Stimulated activated CD4-positive, alpha-beta T cell treated with anti-CD3 and anti-CD28 coated beads, TNF-alpha, amount 100 ng/mL, for 48 hours (primary cell): ENCODE measurements at places on chromosomes 2 and 18.

DNA sequence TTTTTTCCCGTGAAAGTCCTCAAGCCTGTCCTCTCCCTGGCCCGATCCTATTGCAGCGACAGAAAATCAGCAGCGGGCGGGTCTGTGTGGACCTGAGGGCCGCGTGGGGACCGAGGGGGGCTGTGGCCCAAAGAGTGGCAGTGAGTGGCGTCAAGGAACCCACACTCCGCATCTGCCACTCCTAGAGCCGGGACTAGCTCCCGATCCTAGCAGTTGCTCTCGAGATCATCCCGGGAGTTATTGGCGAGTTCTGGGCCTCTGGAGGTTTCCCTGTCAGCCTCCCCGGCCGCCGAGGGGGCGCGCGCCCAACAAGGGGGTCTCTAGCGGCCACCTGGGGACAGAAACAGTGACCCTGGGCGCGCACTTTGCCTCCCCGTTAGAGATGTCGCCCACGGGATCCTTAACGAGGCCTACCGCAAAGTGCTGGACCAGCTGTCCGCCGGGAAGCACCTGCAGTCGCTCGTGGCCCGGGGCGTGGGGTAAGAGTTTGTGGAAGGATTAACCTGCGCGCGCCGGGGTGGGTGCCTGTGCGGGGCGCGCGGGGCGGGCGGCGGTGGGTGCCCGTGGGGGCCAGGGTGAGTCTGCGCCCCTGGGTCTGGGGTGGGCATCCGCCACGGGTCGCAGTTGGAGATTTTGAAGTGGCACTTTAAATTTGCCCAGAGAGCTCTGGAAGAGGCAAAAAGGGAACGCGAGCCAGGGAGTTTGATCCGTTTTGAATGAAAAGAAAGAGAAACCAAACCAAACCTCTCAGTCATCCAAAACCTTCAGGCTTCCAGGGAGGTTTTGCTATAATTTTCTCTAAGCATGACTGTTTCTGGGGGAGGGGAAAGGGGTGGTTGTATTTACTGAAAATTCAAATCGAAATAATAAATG is 3.5 kb downstream of the ADCYAP1 start:
- DNase-seq, result no peak

DNA sequence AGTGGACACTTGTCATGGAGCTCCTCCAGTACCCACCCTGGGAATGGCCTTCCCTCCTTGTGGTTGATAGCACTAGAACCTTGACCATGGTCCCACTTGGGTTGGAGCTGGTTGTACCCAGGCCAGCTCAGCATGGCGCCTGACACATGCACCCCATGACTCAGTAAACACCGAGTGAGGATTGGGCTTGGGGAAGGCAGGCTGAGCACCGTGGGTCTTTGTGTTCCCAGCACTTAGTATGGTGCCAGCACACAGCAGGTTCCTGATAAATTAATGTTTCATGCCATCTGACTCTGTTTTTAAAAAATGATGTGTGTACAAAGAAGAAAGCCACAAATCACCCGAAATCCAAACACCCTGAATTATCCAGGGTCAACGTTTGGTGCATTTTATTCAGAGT is 69.8 kb downstream of the CIB4 start:
- no peak for DNase-seq

GRCh38 chr18:44850001-44850400 is 169.3 kb downstream of the SETBP1 start:
- no peak for DNase-seq

DNA sequence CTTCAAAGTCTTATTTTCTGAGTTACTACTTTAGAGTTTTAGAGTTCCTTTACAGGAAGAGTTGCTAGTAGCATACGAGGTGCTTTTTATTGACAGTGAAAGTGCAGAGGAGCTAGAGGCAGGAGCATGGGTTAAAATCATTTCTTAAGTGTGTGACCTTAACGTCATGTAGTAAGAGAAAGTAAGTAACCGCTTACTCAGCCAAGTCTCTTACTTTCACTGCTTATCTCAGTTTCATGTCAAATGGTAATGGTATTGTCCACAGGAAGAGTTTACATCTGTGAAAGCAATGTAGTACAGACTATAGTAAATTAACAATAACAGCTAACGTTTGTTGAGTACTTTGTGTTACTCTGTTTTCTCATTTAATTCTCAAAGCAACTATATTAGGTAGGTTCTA is 12.6 kb downstream of the NDUFAF7 start:
- DNase-seq, result no peak

GRCh38 chr2:137969418-137969765 is 5.1 kb downstream of the HNMT start:
- DNase-seq, result no peak

DNA sequence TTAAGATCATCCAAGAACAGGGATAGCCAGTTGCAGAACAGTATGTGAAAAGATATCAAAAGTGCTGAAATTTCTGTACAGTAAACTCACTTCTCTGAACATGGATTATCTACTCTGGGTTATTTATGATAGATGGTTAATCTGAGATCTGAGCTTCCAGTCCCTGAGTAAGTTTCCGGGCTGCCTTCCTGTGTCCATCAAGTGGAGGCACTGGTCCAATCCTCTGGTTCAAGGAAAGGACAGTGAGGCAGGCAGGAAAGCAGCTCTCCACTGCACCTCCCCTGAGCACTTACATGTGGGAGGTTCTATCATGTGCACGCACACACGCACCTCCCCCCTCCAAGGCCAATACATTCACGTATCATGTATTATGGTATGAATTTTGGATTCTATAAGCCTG is 32.5 kb downstream of the GPR45 start:
- DNase-seq, result no peak

DNA sequence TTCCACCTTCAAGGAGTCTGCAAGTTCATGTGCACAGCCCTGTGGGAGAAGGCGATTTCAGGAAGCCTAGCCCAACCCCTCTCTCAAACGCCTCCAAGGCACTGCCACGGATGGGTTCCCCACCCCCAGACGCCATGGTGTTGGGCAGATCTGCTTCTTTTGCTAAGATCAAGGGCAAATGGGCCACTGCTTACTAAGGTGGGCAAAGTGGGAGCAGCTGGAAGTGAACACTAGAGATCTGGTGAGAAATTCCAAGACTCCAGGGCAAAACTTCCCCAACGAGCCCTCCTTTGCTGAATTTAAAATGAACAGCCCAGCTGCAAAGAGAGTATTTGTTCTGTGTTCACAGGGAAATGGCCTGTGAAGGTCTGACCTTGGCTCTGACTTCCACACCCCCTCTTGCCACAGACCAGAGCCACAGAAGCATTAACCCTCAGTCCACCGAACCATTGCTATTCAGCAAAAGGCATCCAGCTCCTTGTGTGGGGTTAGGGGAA is 45.1 kb upstream of the ZBTB7C start:
- no peak for DNase-seq

DNA sequence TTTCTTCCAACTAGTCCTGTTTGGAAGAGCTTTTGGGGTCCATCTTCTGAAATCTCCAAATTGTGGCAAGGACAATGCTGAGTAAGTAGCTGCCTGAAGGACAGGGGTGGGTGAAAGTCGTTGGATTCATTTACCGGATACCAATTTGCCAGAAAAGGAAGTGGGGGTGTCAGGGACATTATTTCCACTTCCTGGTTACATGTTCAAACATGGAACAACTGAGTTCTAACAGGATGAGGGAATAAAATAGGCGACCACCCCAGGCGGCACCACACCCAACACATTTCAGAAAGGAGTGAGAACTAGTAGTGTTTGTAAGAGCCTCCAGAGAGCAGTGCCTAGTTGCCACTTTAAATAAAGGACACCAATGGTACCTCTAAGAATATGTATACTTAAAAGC is 158.6 kb upstream of the SERTAD2 start:
- DNase-seq, result no peak

DNA sequence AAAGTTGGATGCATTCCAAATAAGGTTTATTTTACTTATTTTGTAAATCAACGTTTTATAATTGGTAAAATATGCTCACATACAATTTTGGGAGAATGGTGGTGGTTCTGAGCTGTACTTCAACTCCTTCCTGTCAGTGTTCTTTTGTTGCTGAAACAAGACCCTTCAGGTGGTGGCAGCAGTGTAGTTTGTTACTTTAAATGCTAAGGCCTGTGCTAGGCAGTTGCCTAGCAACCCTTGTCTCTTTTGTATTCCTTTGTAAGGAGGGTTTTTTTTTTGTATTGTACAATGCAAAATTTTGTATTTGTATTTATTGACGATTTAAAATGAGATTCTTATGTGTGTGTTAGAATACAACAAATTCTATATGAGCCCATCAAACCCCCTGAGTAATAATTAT is 166.0 kb upstream of the FAM98A start:
- no peak for DNase-seq

DNA sequence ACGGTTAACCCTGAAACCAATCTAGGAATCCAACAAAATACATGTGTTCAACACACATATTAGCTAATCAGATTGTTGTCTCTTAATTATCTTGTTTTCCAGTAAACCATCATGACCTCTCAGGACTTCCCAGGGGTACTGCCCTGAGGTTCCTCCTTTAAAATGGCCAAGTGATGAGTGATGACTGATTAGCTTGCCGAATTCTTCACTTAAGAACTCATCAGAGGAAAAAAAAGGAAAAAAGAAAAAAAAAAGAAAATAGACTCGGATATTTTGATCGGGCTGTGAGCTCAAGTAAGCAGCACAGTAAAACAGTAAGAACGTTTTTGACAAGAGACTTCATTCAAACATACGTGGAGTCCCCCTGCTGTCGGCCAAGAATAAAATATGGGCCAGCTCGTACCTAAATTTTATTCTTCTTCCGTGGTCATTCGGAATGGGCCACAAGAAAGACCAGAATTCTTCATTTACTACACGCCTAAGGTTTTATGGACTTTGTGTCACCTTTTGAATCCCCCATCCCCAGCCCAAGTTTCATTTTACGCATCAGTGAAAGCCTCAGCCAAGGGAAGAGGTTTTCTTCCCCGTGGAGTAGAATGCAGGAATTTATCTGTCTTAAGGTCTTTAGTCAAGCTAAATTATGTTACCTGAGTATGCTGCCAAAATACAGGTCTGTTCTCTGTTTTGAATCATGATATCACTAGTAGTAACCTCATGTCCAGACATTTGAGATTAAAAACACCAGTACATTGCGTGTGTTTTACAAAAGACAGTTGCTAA is 40.5 kb downstream of the COLEC12 start:
- DNase-seq, result no peak

GRCh38 chr2:188068093-188068492 is 223.6 kb upstream of the GULP1 start:
- no peak for DNase-seq

- DNase-seq, result no peak
Observed at GRCh38 chr2:233974530-233975071, 57.4 kb downstream of the TRPM8 start.

DNA sequence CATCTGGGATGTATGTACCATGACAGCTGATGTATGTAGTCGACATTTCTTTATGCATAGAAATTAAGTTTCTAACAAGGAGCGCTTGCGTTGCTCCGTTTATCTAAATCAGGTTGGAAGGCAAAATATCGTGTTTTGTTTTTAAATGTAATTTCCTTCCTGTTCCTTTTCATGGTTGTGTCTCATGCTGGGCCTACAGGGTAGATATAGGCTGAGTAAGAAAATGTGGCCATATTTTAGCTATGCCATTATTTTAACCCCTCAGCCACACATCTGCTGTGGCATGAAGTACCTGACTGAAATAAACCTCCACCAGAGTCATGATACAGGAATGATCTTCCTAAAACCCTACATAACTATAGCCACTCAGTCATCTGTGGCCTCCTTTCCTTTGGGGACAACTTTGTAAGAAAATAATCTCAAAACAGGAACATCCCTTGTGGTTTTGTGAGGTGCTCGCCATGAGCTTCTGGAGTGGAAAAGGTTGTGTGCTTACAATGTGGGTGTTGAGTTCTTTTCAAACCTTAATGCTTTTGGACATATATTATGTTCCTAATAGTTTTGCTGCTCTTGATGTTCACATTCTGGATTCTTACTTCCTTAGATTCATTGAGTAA is 214.3 kb downstream of the FAM210A start:
- DNase-seq, result no peak

- DNase-seq, result no peak
Observed at GRCh38 chr2:157476953-157477709, 33.2 kb upstream of the CYTIP start.

DNA sequence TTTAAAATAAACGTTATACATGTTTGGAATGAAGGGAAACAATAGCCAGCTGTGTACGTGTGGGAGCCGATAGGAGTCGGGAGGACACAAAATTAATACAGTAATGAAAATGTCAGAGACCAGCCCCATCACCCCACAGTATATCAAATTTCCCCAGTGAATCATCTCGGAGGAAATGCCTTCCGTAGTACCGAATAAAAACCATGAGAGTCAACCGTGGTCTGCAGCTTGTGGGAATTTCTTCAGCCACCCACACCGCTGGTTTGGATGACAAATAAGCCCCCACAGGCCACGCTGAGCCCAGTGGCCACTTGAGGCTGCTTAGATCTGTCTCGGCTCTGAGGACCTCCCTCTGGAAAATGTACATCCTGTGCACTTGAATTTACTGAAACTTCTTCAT is 133.7 kb downstream of the COL6A3 start:
- no peak for DNase-seq

GRCh38 chr18:34493099-34493544 is 217.0 kb upstream of the DTNA start:
- no peak for DNase-seq

DNA sequence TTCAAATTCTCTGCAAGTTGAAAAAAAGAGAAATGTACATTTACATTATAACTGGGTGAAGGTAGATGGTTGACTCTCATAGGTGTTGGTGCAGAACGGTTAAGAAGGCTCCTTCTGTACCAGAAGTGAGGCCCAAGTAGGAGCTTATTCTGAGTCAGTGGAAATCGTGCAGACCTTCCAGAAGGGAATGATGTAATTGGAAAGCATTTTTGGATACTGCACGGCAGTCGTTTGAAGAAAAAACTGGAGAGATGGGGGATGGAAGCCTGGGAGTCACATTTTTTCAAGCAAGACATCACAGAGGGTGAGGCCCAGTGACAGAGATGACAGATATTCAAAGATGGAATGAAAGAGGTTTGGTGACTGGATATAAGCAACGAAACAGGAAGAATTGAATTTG is 39.4 kb downstream of the HRH4 start:
- no peak for DNase-seq

DNA sequence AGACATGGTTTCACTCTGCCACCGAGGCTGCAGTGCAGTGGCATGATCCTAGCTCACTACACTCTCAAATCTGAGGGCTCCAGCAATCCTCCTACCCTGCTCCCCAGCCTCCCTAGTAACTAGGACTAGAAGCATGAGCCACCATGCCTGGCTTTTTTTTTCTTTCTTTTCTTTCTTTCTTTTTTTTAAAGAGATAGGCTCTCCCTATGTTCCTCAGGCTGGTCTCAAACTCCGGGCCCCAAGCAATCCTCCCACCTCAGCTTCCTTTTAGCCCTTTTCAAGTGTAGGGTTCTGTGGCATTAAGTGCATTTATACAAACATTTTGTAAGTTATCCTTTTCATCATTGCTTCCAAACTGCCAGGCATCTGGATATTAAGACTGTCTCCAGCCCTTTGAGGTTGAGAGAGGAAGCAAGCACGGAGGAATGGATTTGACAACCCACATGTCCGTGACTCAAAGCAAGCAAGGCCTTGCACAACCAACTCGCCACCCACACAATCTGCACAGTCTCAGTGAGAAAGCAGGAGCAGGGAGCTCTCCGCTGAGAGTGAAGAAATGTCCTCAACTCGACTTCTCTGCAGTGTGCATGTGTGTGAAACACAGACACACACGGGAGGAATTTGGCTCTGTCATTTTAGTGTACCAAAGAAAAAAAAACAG is 65.6 kb downstream of the ATP8B1 start:
- DNase-seq, result no peak
